ENCODE measurements at places on chromosomes 13 and 19.
A peak's percentile ranks its signal among the peaks of the same experiment; 100 is the strongest.

- peak; percentile 62 for DNase-seq
These were observed 97.7 kb upstream of the IPO5 start for GRCh38 chr13:97855570-97856303.

DNA sequence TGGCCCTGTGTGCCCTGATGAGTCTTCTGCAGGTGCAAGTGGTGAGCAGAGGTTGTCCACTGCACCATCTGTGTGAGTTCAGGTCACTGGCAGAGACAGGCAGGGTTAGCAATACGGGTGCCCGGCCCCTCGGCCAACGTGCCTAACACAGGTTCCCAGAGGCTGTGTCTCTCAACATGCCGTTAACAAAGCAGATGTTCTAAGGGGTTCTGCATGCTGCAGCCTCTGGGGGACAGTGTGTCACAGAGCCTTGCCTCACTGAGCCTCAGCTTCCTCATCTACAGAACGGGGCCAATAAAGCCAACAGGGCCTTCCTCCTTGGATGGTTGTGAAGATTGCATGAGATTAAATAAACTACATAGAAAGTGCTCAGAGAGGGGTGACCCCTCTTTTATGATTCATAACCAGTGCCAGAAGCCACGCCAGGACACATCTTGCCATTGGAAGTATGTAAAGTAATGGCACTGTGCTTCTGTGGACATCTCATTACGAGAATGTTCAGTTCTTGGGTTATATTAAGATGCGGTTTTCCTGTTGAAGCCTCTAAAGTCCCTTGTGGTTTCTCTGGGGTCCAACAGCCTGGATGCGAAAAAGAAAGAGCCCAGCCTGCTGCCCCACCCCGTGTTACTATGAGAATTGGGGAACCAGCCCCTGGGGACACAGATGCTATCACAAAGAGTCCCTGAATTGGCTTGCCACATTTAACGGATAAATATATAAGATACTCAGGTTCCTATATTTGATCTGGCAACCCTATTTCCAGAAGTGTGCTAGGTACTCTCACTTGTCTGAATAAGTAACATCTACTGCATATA, 11.2 kb upstream of the ARHGEF18 start:
- DNase-seq: no peak

GRCh38 chr19:18155095-18156087, 2.4 kb downstream of the PIK3R2 start:
- no peak for DNase-seq

DNA sequence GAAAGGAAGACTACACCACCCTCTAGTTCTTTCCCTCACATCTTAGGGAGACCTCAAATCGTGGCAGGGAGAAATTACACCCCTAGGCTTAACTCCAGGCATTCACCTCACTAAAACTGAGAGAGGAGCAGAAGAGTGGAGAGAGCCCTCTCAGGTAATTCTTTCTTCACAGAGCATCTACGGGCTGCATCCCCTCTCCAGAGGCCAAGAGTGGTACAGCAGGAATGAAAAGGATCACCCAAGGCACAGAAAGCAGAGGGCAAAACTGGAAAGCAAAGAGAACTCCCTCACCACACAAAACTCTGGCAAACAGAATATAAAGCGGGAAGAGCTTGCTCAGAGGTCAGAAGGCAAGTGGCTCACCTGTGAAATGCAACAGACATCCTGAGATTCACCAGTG, 661.2 kb downstream of the TBC1D4 start:
- no peak for DNase-seq

GRCh38 chr13:44817131-44817671, 172.1 kb downstream of the NUFIP1 start:
- no peak for DNase-seq

- no peak for DNase-seq
These were observed 637.2 kb upstream of the MIR17HG start for GRCh38 chr13:90710164-90710759.

DNA sequence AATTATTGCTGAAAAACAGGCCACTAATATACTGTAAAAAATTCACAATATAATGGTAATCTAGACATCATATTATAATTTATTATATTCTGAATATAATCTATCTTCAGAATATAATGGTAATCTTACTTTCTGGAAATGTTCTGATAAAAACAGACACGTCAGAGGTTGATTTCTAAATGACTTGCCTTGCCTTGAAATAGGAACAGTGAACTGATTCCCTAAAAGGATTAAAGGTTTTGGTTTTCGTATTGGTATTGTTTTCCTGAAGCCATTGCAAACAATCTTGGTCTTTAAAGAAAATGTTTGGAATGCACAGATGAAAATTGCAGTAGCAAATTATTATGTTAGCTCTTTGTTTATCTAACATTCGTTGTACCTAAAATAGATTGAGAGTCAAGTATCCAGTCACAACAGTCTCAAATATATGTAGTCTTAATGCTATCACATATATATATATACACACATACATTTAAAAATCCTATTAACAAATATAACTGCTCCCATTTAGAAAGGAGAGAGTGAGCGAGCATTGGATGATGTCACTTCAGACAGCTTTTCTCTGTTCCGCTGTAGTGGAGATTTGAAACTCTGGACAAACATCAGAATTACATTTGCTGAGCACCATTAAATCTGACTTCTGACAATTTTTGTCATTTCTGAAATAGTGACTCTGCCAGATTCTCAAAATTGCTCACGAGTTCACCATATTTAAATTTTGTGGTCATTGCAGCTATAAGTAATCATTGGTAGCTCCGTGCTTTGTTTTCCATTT, 1.7 kb downstream of the ITM2B start:
- no peak for DNase-seq

- no peak for DNase-seq
These were observed 200.2 kb downstream of the KCNRG start for GRCh38 chr13:50215399-50215798.

DNA sequence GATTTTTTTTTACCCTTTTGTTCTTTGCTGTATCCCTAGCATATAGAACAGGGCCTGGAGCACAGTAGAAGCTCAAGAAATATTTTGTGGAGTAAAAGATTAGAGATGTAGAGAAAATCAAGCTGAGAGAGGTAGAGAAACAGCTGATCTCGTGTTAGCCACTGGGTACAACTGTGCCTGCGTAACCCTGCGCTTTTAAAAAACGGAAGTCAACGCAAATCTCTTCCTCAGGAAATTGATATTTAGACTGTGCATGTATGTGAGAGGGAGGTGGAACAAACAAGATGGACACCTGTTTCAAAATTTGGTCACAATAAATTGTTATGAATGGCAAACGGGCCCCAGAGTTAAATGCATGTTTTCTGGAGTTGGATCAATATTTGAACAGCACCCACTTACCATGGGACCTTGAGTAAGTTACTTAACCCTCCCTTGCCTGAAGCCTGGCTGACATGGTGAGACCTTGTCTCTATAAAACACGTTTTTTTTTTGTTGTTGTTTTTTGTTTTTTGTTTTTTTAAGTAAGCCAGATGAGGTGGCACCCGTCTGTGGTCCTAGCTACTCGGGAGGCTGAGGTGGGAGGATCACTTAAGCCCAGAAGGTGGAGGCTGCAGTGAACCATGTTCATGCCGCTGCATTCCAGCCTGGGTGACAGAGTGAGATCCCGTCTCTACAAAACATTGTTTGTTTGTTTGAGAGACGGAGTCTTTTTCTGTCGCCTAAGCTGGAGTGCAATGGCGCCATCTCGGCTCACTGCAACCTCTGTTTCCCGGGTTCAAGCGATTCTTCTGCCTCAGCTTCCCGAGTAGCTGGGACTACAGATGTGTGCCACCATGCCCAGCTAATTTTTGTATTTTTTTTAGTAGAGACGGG, 3.3 kb upstream of the EPOR start:
- no peak for DNase-seq

GRCh38 chr19:29966588-29967249, 24.7 kb downstream of the URI1 start:
- no peak for DNase-seq

GRCh38 chr13:72932250-72932649, 126.6 kb upstream of the KLF5 start:
- DNase-seq: no peak

Measured in right forelimb (tissue), 1 donor.